Activated T-helper 17 cell treated with anti-CD3 and anti-CD28 coated beads, Interleukin-2, amount 50 U/mL, for 72 hours (primary cell): ENCODE measurements at places on chromosomes 11 and 22.
A peak's percentile ranks its signal among the peaks of the same experiment; 100 is the strongest.

DNA sequence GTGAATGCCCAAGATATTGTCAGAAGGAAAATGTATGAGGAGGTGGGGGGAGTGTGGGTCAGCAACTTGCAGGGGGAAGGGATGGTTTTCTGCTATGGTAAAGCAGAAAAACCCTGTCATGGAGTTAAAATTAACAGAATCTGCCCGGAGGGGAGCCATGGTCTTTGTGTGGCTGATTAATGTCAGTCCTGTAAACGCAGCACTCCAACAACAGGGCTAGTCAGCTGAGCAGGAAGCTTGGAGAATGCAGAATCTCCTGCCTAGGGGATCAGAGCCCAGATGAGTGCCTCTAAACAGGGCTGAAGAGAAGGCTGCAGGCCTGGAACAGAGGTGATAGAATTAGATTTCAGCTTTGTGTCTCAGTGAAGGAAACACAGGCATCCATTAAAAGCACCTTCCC lies 140.9 kb upstream of the MTNR1B start:
- no peak for ATAC-seq

- no peak for ATAC-seq
Measured at GRCh38 chr11:71342951-71343827, 90.8 kb upstream of the SHANK2 start.

GRCh38 chr11:27678242-27678641 lies 22.0 kb downstream of the BDNF start:
- no peak for ATAC-seq

GRCh38 chr11:78560153-78560552 lies 14.5 kb downstream of the NARS2 start:
- ATAC-seq = peak; percentile 86

DNA sequence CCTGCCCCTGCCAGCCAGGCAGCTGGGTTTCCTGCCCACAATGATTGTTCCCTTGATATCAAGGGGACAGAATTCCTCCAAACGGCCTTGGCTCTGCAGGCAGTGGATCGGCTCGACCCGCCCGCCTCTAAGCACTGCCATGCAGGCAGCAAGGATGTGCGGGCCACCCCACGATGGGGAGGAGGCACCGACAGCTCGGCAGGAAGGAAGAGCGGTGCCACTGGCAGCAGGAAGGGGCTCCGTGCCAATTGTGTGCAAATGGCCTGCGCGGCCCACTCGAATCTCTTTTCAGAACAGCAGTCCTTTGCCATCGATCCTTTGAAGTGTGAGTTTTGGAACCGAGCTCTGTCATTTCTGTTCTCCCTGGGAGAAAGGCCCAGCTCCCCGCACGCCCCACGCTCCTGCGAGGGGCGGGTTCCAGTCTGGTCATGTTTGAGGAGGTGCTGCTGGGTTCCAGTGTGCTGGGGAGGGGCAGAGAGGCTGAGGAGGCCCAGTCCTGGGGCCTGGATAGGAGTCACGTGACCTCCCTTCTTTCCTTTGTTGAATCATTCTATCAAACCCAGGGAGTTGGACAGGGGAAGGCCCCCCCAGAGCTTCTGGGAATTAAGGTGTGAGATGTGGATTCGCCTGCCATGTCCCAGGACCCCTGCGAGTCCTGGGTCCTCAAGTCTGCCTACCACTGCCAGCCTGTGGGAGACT lies 406.0 kb downstream of the CTTN start:
- ATAC-seq = no peak

DNA sequence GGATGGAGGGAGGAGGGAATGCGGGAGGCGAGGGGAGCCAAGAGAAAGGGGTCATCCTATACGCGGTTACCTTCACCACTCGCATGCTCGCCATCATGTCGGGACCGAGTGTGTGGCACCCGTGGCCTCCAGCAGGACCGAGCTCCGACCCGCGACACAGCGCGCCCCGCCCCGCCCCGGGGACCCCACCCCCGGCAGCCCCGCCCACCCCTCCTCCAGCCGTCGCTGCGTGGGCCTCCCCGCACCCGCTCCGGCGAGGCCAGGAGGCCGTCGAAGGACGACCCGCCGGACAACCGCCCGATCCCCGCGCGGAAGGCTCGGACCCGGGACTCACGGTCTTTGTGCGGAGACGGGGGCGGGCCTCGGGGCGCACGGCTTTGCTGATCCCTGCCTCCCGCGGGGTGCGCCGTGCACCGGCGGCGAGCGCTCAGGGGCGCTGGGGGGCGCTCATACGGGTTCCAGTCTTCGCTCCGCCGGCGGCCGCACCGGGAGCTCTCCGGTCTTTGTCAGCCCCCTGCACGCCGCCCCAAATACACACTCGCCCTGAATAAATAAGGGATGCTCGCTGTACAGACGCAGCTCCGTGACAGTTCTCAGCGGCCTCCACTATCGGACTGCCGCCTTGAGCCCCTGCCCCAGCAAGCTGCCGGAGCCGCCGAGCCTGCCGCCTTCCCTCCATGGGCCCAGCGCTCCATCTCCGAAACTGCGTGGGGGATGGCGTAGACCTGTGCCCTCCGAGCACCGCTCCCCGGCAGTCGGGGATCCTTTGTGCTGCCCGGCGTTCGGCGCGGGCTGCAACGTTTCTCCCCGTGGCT lies at the start of gene UBE2L6:
Gene UBE2L6 (minus strand): TSS at position 158 of the 815 bp plus-strand sequence. CDS start 61 bp downstream, at position 97.
- peak; percentile 85 for ATAC-seq

GRCh38 chr11:92554688-92555087 lies 330.1 kb downstream of the FAT3 start:
- ATAC-seq = no peak

GRCh38 chr11:65321828-65322485 lies 7.3 kb downstream of the CDC42EP2 start:
- ATAC-seq = no peak

- ATAC-seq = no peak
Measured at GRCh38 chr11:122882189-122882856, at the start of gene JHY. TSS of gene JHY (plus strand) at chr11:122882759. CDS start at chr11:122885850, 3,091 bp downstream.

GRCh38 chr22:47187176-47187957 lies 424.9 kb downstream of the TBC1D22A start:
- ATAC-seq = no peak

- no peak for ATAC-seq
Measured at GRCh38 chr11:132920451-132921096, 611.7 kb downstream of the OPCML start.

- ATAC-seq = no peak
Measured at GRCh38 chr11:77059806-77060205, 7.0 kb upstream of the CAPN5 start.

DNA sequence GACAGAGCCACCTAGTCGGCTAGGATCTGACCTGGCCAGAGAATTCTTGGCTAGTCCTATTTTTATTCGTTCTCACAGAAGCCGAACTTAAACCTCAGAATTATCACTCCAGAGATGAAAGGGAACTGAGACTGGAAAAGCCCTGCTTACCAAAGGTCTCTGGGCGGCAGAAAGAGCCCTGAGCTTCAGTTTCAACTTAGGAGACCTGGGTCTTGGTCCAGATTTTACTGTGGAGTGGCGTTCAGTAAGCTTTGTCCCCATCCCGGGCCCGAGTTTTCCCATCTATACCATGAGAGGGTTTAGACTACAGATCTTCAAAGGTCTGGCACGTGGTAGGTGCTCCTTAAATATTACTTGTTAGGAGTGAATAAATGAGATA lies 516 bp downstream of the NEU3 start:
- ATAC-seq = peak; percentile 3

GRCh38 chr11:124942466-124943253 lies 6.8 kb upstream of the HEPACAM start:
- ATAC-seq = no peak

DNA sequence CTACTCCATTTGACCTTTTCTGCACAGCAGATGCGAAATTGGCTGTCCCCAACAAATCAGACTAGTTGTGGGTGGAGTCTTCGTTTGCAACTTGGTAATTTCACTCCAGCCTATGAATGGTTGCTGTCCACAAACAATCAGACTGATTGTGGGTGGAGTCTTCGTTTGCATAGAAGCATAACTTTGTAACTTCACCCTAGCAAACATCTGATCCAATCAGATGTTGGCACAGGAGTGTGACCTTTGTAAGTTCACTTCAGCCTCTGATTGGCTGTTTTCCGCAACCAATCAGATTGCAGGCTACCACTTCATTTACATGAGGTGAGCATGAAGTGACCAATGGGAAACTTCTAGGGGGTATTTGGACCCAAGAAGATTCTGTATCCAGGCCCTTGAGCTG lies 16.3 kb upstream of the CABP2 start:
- ATAC-seq = no peak

DNA sequence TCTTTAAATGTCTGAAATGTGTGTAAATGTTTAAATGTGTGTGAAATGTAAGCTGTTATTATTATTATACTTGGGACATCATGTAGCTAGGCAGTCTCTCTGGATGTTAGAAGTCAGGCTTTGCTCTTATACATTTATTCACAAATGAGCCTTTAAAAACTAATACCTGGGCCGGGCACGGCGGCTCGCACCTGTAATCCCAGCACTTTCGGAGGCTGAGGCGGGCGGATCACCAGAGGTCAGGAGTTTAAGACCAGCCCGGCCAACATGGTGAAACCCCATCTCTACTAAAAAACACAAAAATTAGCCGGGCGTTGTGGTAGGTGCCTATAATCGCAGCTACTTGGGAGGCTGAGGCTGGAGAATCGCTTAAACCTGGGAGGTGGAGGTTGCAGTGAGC lies 21.7 kb upstream of the CTTN start:
- no peak for ATAC-seq

- no peak for ATAC-seq
Measured at GRCh38 chr11:73244589-73245240, 26.6 kb downstream of the P2RY2 start.

DNA sequence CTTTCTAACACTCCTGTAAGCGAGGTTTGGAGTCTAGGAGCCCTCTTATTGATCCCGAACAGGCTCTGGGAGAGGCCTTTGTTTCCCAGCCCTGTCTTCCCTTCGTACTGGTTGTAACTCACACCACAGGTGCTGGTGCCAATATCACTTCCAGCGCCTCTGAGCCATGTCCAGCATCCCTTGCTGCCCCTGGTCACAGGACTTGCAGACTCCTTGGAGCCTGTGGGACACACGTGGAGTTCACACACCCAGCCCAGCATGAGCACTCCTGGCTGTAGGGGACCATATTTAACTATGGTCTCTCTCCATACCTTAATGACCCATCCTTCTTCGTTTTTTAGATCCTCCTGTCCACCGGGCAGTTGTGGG lies 2.2 kb downstream of the ZBTB16 start:
- no peak for ATAC-seq

- ATAC-seq = peak; percentile 86
Measured at GRCh38 chr11:73295241-73295995, 12.7 kb upstream of the ARHGEF17 start.

DNA sequence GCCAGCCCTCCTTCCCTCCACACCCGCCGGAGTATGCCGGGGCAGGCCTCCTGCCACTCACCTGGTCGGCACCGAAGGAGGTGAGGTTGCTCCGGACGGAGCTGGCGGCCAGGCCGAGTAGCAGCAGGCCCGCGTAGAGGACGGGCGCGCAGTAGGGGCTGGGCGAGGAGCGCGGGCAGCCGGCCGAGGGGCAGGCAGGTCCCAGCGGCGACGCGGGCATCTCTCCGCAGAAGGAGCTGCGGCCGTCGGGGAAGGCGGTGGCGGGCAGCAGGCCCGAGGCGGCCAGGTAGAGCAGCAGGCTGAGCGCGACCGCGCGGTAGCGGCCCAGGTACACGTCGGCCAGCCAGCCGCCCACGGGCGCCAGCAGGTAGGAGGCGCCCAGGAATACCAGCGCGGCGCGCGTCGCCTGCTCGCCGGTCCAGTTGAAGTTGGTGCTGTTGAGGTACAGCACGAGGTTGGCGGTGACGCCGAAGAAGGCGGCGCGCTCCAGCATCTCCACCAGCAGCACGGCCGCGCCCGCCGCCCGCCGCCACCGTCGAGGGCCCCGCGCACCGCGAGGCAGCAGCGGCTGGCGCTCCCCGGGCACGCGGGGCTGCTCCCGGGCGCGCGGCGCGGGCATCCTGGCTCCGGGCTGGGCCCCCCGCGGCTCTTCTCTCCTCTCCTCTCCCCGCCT lies 907 bp downstream of the SLC15A3 start:
- peak; percentile 54 for ATAC-seq

DNA sequence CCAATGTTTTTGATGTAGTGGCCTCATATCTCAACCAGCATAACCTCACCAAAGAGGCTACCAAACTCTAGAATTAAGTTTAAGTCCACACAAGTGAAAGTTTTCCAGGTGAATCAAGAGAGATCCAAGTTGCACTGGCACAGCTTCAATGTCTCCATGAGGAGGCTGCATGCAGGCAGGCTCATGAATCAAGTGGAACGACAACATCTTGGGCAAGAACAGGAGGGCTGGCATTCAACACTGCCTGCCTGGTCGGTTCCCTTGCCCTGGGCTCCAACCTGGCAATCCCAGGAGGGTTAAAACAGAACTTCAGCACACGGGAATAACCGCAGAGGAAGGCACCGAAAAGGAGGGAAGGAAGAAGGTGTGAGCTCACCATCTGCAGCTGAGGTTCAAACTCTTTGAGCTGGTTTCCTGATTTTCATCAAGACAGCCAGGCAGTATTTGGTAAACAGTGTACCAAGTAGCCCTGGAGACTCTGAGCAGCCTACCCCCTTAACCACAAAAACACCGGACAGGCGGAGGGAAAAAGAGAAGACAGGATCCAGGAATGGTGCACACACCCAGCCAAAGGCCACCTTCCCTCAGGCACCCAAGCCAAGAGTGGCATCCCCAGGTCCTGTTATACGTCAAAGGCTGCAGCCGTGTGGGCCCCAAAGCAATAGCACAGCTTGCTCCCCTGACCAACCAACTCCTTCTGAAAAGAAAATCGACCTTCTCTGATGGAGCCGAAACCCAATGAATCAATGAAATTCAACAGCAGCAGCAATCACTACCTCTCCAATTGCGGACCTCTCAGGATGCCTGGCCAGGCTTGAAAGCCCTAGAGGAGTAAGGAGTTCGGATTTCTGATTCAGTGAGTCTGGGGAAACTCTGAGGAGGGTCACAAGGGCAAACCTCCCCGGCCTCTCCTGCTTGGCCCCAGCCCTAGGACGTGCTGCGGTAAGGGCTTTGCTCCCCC lies 1.3 kb downstream of the PACSIN2 start:
- peak; percentile 27 for ATAC-seq

GRCh38 chr11:57180081-57180561 lies 1.6 kb upstream of the LRRC55 start:
- ATAC-seq = no peak

DNA sequence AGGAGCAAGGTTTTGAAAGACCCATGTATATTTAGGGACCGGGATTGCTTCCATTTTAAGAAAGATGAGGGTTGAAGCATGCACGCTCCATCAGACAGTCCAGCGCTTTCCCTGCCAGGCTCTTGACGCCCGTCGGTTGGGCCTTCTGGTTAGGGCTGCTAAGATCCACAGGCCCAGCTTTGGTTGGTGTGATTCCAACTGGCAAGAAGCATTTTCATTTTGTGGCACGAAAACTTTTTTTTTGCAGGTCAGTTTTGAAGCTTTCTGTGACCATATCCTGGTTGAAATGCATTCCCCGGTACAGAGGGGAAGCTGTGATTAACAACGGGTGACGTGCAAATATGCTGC lies 34.3 kb upstream of the MPPED1 start:
- ATAC-seq = no peak

- ATAC-seq = peak; percentile 93
Measured at GRCh38 chr11:108199446-108200321, 22.8 kb downstream of the NPAT start.

DNA sequence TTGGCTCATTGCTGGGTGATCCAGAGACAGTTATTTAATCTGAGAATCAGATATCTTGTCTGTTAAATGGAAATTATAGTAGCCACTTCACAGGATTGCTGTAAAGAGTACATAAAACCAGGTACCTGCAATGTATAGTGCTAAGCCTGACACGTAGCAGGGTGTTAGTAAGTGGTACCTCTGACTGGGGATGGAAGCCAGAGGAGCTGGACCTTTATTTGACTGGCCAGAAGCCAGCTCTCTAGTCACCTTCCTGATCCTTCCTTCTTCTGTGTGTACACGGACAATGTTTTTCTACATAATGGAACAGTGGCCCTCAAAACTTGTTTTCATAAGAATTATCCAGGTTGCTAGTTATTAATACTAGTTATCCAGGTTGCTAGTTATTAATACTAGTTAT lies 25.5 kb upstream of the EHF start:
- ATAC-seq = no peak
